Right renal pelvis (tissue), 4 donors: ENCODE measurements at places on chromosomes 2 and 18. TPM values are rescaled to one million over a fixed set of nuclear protein-coding genes. Genes with fewer than 3 reads are reported as not detected.

Gene GREB1
- polyA plus RNA-seq: 12.5 TPM

Gene PAX8
- polyA plus RNA-seq: 264 TPM

Gene FOSL2
- polyA plus RNA-seq: 27.4 TPM

Gene GPR155
- polyA plus RNA-seq: 8.5 TPM

Gene PARD6G
- polyA plus RNA-seq: 32.2 TPM

Gene GULP1
- polyA plus RNA-seq: 70.3 TPM

Gene CPO
- 1.2 TPM for polyA plus RNA-seq

Gene CNPPD1
- polyA plus RNA-seq: 66.2 TPM

Gene ORC2
- polyA plus RNA-seq: 33.1 TPM

Gene RGPD3
- polyA plus RNA-seq: 0.51 TPM

Gene PLCD4
- polyA plus RNA-seq: 9.0 TPM

Gene ZNF513
- 19.2 TPM for polyA plus RNA-seq

Gene CFAP65
- polyA plus RNA-seq: 0.26 TPM

Gene ASXL2
- polyA plus RNA-seq: 22.6 TPM

Gene GRHL1
- 5.7 TPM for polyA plus RNA-seq

Gene ARHGAP15
- 5.8 TPM for polyA plus RNA-seq

Gene VWA3B
- 0.67 TPM for polyA plus RNA-seq

Gene ASXL3
- polyA plus RNA-seq: 6.3 TPM

Gene B4GALT6
- polyA plus RNA-seq: 15.8 TPM

Gene CHMP1B
- 50.5 TPM for polyA plus RNA-seq

Gene PSD4
- 9.2 TPM for polyA plus RNA-seq

Gene GALNT3
- polyA plus RNA-seq: 16.7 TPM

Gene TTN
- polyA plus RNA-seq: 0.80 TPM

Gene TRAK2
- polyA plus RNA-seq: 48.4 TPM

Gene XDH
- polyA plus RNA-seq: 0.10 TPM

Gene FHOD3
- 42.9 TPM for polyA plus RNA-seq

Gene GNAL
- 5.1 TPM for polyA plus RNA-seq

Gene EPB41L3
- 60.7 TPM for polyA plus RNA-seq

Gene ITPRIPL1
- polyA plus RNA-seq: 4.7 TPM

Gene LONRF2
- polyA plus RNA-seq: 3.2 TPM

Gene MC4R
- 0.11 TPM for polyA plus RNA-seq

Gene TWIST2
- 4.8 TPM for polyA plus RNA-seq

Gene HOXD4
- polyA plus RNA-seq: 40.2 TPM
